ENCODE measurements at places on chromosomes 13 and 19. TPM values are rescaled to one million over a fixed set of nuclear protein-coding genes. Genes with fewer than 3 reads are reported as not detected.
A peak's percentile ranks its signal among the peaks of the same experiment; 100 is the strongest.

- DNase-seq = no peak
- no peak overlapping the region for H3K4me3 ChIP-seq
- H3K27ac ChIP-seq = no peak overlapping the region
- no peaks in the 10 kb centered on the region for H3K27me3 ChIP-seq
These were observed 146.4 kb upstream of the RFC3 start for GRCh38 chr13:33671560-33671959.

Gene GARIN5A
- total RNA-seq = 0.67 TPM

- H3K4me3 ChIP-seq = no peak overlapping the region
- no peaks in the 10 kb centered on the region for H3K4me1 ChIP-seq
- no peak for DNase-seq
- no peaks in the 10 kb centered on the region for H3K36me3 ChIP-seq
- peaks cover 2% of the 10 kb centered on the region for H3K27me3 ChIP-seq
These were observed 2.7 kb downstream of the DMRTC2 start for GRCh38 chr19:41847351-41848105.

DNA sequence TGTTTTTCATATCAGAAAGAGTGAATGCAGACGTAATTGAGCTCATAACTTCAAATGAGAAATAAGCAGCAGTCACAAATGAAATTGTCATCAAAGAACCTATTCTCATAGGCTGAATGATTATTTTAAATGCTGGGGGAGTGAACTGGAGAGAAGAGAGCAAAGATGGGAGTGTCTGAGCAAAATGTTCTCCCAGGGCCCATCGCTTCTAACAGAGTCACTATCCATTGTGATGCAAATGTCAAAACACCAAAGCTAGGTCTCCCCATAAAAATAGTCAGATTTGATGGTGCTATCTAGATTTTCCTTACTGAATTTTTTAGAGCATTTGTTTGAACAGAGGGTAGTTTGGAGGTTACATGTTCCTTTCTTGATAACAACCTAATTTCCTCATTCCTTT is 278.7 kb downstream of the PCDH9 start:
- no peak overlapping the region for H3K4me3 ChIP-seq
- H3K36me3 ChIP-seq = no peaks in the 10 kb centered on the region

DNA sequence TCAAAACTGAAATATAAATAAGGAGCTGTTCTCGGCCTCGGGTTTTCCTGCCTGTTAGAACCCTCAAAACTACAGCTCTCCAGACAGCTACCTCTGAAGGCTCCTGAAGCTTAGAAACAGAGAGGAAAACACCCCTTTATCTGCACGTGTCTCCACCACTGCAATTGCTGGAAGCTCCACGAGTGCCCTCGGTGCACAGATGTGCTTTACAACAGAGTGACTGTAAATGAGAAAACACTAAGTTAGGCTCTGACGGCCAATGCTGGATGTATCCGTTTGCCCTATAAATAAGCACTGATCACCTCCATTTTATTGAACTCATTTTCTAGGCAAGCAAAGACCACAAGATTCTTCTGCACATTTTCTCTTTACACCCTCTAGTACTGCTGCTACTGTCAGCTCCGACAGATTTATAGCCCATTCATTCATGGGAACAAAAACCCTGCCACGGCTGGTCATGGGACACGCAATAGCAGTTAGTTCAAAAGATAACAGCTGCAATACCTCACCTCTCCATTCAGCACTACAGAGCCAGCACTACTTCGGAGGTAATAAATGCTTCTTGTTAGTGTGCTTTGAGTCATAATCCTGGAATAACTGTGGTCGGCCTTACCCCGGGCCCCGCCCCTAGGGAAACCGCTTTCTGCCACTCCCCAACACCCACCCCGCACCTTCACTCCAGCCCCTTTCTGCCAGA is 241.1 kb upstream of the ZNF507 start:
- no peak for DNase-seq
- no peak overlapping the region for H3K4me3 ChIP-seq
- peaks cover 8% of the 10 kb centered on the region for H3K27me3 ChIP-seq
- no peaks in the 10 kb centered on the region for H3K4me1 ChIP-seq
- H3K36me3 ChIP-seq = no peaks in the 10 kb centered on the region

- no peak overlapping the region for H3K27ac ChIP-seq
- H3K36me3 ChIP-seq = no peaks in the 10 kb centered on the region
- H3K4me3 ChIP-seq = no peak overlapping the region
- H3K4me1 ChIP-seq = no peaks in the 10 kb centered on the region
These were observed 13.5 kb downstream of the OR10H4 start for GRCh38 chr19:15962319-15962718.

DNA sequence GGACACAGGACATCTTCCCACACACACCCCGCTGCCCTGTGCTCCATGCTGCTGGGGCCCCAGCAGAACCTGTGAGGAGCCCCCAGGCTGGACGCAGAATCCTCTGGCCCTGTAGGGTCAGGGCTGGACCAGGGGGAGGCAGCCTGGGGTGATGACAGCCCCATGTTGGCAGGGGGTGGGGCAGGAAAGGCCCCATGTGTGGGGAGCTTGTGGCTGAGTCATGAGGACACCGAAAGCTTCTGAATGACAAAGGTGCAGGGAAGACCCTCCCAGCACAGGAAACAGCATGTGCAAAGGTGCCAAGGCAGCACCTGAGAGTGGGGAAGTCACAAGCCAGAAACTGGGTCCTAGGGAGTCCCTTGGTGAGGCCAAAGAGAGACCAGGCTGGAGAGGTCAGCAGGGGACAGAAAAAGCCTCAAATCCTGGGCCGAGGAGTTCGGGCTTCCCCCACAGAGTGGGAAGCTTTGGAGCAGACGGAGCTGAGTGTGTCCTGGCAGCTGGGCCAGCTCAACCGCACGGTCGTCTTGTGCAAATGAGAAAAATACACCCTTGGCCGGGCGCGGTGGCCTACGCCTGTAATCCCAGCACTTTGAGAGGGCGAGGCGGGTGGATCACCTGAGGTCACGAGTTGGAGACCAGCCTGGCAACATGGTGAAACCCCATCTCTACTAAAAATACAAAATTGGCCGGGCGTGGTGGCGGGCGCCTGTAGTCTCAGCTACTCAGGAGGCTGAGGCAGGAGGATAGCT is 17.5 kb downstream of the ATP8B3 start:
- H3K4me3 ChIP-seq = no peak overlapping the region
- no peaks in the 10 kb centered on the region for H3K36me3 ChIP-seq
- DNase-seq = no peak
- H3K27ac ChIP-seq = no peak overlapping the region

GRCh38 chr13:95492044-95492801 is 60.3 kb upstream of the CLDN10 start:
- DNase-seq = no peak
- no peaks in the 10 kb centered on the region for H3K4me1 ChIP-seq
- no peak overlapping the region for H3K4me3 ChIP-seq
- H3K27me3 ChIP-seq = peaks cover 18% of the 10 kb centered on the region
- no peaks in the 10 kb centered on the region for H3K36me3 ChIP-seq

DNA sequence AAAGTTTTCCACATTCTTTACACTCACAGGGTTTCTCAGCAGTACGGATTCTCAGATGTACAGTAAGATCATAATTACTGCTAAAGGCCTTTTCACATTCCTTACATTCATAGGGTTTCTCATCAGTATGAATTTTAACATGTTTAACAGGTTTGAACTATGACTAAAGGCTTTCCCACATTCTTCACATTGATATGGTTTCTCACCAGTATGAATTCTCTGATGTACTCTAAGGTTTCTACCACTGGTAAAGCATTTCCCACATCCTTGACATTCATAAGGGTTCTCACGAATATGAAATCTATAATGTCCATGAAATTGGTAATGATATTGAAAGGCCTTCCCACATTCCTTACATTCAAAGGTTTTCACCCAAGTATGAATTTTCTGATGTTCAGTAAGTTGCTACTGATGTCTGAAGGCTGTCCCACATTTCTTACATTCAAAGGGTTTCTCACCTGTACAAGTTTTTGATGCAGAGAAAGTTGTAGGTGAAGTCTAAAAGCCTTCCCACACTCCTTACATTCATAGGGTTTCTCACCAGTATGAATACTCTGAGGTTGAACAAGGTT is 22.0 kb downstream of the ZNF780B start:
- no peak overlapping the region for H3K4me3 ChIP-seq
- peaks cover 40% of the 10 kb centered on the region for H3K36me3 ChIP-seq
- H3K27ac ChIP-seq = no peak overlapping the region

Gene GALP
- not detected for total RNA-seq

DNA sequence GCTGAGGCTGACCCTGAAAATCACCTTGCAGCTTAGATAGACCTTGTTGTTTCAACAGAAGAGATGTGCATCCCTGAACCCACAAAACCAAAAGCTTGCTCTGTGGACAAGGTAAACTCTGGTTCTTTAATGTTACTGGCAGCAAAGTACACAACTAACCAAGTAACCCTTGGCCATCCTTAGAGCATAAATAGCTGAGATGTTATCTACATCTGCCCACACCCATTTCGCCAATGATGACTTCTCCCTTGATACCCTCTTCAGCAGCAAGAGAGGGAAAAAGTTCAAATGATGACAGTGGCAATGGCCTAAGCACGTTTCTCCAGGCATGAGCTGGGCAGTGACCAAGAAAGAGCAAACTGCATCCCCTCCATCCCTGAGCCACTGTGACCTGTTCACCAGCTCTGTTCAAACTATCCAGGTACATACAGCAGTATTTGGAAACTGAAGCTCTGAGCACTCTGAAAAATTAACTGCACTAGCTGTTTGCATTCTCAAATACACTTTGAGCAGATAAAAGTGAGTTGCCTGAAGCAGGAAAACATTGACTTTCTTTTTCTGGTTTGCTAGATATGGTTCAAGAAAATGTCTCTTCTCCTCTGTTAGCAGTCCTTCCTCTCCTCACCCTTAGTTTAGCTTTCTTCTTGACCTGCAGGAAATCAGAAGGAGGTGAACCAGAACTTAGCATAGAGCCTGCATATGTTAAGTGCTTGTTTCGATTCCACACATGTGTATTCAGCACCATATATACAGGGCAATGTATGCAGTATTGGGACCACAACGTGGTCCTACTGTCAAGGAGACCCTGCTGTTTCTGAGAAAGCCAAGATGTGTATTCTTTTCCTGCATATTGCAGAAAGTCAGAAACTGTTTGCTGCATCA is 231.7 kb downstream of the FOXO1 start:
- no peaks in the 10 kb centered on the region for H3K36me3 ChIP-seq
- peak overlapping the region; percentile 89 for H3K27ac ChIP-seq
- no peaks in the 10 kb centered on the region for H3K27me3 ChIP-seq

Data from activated B cell treated with CpG ODN at 0.5 μM for 24 hours (primary cell).